ENCODE measurements at places on chromosomes 12 and 14.

DNA sequence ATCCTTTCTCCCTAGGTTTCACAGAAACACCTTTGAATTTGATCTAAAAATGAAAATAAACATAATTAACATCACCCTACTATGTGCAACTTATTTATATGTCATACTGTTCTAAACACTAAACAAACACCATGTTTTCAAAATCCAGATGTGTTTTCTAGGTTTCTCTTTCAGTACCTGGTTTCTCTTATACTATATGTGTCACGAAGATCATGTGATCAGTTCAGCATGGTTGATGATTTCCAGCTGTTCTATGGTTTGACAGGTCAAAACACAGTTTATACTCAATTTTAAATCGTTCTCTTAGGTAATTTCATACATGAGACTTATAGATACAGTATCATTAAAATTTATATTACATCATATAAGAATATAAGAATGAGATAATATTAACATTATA, 373.1 kb downstream of the SOX5 start:
- no peak for DNase-seq

GRCh38 chr12:94152292-94153078, 4.1 kb downstream of the PLXNC1 start:
- no peak for DNase-seq

- no peak for DNase-seq
Observed at GRCh38 chr14:36271939-36272907, 48.2 kb downstream of the MBIP start.

DNA sequence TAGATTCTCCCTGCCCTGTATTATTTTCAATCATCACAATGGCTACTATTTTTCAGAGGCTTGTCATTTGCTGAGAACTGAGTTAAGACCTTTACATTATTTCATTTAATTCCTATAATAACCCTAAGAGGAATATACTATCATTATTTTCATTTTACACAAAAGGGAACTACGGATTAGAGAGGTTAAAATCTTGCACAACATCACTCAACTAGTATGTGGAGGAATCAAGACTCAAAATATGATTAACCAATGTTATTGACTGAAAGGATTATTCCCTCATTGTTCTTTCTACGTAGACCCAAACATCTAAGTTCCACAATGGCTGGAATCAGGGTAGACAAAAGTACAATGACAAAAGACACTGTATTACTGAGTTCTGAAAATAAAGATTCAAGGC, 45.0 kb downstream of the GPR65 start:
- DNase-seq = no peak

DNA sequence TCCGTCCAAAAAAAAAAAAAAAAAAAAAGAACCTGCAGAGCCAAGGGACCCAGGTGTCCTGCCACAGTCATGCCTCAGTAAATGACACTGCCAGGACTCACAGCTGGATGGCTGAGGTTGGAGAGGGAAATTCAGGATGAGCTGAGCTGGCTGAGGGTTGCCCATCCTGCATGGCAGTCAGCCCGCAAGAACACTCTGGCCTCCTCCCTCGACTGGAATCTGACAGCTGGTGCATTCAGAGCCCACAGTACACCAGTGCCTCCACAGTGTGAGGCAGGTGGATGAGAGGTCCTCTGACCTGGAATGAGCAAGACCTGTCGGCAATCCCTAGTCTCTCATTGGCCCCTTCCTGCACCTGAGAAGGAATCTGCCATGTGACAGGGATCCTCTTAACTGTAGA, 74.4 kb upstream of the GPR68 start:
- no peak for DNase-seq

- DNase-seq = no peak
Observed at GRCh38 chr12:57270966-57271470, 20.0 kb upstream of the STAC3 start.

DNA sequence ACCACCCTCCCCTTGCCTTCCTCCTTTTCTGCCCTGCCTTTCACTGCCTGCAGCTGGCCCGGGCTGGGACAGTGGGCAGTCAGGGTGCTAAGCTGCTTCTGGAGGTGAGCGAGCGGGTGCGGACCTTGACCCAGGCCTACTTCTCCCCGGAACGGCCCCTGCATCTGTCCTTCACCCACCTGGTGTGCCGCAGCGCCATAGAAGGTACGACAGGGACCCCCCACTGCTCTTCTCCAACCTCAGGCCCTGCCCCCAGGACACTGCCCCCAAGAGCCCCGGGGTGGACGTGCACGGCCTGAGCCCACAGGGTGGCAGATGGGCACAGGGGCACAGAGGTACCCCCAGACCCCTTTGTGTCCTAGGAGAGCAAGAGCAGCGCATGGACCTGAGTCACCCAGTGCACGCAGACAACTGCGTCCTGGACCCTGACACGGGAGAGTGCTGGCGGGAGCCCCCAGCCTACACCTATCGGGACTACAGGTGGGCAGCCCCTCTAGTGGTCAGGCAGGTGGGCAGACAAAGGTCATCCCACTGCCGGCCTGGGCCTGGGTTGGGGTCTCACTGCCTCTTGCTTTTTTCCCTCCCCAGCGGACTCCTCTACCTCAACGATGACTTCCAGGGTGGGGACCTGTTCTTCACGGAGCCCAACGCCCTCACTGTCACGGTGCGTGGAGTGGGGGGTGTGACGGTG, 3.2 kb upstream of the GNB3 start:
- no peak for DNase-seq

- no peak for DNase-seq
Observed at GRCh38 chr14:27327095-27327494, 729.3 kb upstream of the NOVA1 start.

- no peak for DNase-seq
Observed at GRCh38 chr12:15555446-15555845, 233.1 kb downstream of the PTPRO start.

Data from stimulated activated CD8-positive, alpha-beta memory T cell treated with anti-CD3 and anti-CD28 coated beads, Interleukin-4, amount 100 ng/mL, for 4 hours (primary cell).